ENCODE measurements at places on chromosomes 1 and 21.

- no peak for DNase-seq
Measured at GRCh38 chr1:175402336-175402735, 209.8 kb upstream of the KIAA0040 start.

DNA sequence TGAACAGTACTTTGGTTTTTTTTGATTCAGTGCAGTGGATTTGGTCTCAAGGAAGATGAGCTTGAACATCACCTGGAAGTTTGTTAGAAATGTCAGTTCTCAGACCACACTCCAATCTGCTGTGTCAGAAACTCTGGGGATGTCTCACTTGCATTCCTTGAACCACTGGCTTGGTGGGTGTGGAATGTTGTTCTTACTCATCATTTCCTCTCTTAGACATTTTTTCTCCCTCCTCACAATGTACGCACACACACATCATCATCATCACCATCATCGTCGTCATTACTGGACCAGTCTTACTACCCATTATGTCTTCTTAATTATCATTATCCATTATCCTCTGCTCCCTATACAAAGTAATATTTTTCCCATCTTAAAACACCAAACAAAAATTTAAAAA is 91.9 kb upstream of the KCNK2 start:
- no peak for DNase-seq

DNA sequence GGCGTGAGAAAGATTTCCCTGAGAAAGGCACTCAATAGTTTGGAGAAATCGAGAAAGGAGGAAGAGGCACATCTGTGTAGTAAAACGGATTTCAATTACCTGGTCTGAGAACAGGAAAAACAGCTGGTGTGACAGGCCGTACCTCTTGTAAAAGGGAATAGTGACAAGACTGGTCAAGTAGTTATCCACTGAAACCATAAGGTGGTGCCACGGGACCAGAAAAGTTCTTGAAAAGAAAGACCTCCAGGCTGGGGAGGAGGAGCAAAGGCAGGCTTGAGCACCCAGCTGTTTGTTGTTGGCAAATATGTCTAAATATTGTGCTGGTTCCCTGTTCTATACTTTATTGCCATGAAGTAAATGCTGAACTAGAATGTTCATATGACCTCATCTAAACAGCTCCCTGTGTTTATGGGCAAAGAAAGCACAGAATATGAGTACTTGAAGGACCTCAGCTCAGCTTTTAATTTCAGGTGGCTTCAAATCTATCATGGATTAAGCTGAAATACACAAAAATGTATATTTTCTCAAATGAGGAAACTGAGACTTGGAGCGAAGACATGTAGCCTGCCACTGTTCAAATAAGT is 4.0 kb downstream of the HAO2 start:
- peak; percentile 37 for DNase-seq

DNA sequence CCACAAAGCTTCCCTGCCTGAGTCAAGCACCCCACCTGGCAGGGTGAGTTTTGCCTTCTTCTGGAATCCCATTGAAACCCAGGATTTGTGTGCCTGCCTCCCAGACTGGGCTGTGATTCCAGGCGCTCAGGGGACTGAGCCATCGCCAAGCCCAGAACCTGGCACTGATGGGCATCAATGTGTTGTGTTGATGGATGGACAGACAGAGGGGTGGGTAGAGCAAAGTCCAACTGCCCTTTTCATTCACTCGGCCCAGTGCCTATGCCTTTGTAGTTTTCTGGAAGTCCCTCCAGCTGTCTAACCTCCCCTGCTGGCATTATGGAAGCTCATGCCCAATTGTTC is 66.0 kb upstream of the LAPTM5 start:
- no peak for DNase-seq

DNA sequence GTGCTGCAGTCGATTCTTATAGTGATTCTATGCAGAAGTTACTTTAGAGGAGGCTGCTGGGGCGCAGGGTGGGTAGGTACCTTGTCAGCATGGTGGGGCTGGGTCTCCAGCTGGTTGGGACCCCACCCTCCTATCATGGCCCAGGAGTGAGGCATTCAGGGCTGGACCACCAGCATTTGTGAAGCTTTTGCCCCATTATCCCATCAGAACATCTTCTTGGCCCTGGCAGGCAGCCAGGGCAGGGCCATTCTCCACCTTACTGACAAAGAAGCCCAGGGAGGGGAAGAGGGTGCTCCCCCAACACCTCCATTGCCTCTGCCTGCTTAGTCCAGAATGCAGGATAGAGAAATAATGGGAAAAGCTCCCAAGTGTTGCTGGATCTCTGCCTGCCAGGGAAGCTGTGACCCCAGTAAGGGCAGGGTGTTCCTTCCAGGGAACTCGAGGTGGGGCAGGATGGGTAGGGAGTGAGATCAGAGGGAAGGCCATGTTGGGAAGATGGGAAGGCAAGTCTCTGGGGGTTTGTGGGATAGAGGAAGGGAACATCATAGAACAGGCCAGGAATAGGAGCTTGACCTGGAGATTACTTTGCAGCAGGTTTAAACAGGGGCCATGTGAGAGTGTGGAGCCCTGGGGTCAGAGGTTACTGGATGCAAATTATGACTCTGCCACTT is 16.2 kb upstream of the SLC2A1 start:
- no peak for DNase-seq

GRCh38 chr1:155192346-155193274 is 15.1 kb downstream of the THBS3 start:
- DNase-seq, result no peak

Data from neuronal stem cell (in vitro differentiated cells).